ENCODE measurements at places on chromosomes 7 and 10.

DNA sequence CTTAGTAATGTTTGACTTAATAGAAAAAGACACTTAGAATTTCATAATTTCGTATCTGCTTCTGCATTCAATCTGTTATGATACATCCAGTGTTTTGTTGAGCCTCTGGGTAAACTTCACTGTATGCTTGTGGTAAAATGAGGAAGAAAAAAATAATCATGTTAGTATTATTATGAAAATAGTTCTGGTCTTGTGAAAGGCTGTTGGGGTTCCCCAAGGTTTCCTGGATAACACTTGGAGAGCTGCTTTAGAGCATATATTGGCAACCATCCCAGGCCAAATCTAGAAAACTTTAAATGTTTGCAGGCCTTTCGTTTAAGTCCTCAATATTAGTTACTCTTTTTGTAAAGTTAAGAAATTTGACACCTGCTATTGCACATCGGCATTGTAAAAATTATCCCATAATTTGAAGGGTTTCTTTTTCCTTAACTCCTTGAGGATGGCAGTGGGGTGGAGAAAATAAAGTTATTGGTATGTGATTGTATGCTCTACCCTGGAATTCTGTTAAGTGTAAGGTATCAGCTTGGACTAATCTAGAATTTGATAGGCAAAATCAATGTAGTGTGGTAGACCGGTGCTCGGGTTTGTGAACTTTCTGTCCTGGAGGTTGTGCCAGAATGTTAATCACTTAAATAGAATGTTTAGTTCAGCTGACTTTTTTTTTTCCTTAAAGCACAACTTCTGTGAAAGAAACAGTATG, 54.5 kb downstream of the WAC start:
- no peak for DNase-seq

DNA sequence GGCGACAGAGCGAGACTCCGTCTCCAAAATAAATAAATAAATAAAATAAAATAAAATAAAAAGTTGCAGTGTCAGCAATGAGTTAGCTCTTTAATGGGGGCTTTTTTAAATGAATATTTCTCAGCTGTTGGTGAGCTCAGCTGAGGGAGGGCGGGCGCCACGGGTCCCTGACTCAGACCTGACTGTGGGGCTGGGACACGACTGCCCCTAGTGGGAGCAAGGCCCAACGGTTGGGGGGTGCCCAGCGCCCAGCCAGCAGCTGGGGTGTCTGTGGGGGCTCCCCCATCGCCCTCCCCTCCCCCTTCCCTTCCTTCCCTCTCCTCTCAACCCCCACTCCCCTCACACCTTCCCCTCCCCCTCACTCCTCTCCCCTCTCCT, 46.6 kb downstream of the PWWP2B start:
- peak; percentile 64 for DNase-seq

DNA sequence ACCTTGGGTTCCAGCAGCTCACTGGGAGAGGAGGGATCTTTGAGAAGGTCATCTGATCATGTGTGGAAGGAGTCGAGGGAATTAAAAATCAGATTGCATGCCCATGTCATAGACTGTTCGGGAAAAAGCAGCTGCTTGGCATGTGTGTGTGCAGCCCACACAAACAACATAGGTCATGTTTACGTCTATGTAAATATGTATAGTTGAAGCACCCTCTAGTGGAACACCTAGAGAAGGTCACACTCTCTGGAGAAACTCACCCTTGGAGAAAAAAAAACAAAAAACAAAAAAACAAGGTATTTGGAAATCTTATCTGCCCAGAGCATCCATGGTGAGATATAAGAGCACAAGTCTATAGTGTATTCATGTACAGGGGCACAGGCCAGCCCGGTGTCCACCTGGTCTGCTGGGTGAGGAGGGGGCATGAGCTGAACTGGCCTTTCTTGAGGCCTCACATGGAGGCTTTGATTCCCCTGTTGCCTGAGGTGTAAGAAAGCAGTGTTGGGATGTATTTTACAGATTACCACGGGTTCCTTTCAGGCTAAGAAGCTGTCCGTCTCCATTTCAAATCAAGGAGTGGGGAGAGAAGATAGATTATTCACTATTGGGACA, 98.0 kb downstream of the NPY start:
- DNase-seq, result no peak

- no peak for DNase-seq
Measured at GRCh38 chr10:70404787-70405036, 767 bp downstream of the EIF4EBP2 start.

- DNase-seq, result no peak
Measured at GRCh38 chr7:155816996-155817395, 4.7 kb upstream of the SHH start.

GRCh38 chr10:77176232-77176631, 461.4 kb downstream of the KCNMA1 start:
- no peak for DNase-seq

- DNase-seq, result no peak
Measured at GRCh38 chr10:94213980-94214379, 148.8 kb downstream of the NOC3L start.

- DNase-seq, result no peak
Measured at GRCh38 chr7:46835556-46835955, 746.4 kb downstream of the TNS3 start.
